ENCODE measurements at places on chromosomes 1 and 21.

- DNase-seq, result no peak
Measured at GRCh38 chr1:19073311-19074186, 117.1 kb upstream of the IFFO2 start.

DNA sequence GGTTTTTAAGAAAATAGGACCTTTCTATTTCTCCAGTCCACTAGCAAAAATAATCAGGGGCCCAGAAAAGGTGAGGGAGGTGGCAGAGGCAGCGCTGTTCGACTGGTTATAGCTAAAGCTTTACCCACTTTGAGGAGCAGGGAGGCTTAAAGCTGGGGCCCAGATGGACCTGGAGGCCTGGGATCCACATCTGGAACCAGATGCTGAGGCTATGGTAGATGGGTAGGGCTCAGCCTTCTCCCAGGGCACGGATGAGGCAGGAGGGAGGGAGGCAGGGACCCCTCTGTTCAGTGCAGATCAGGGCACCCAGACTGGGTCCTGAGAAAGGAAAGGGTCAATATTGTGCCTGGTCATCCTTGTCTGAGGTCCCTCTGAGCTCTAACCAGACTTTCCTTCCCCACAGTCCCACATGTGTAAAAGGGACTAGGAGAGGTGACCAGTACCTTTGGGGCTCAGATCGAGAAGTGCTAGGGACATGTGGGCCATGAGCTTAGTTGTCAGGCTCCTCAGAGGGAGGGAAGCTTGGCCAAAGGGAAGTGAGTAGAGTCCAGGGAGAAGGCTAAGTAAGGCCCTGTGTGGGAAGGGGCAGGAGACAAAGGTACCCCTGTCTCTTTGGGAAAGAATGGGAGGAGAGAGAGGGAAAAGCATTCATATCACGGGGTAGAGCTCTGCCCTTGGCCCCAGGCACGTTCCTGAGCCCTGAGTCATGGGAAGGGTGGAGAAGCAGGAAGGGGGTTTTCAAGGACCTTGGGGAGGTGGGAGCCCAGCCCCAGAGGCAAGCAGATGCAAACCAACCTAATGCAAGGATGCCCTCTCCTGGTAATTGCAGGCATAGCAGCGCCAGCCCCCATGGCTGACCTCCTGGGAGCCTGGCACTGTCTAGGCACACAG lies 15.4 kb downstream of the LMNA start:
- peak; percentile 83 for DNase-seq

GRCh38 chr1:76023669-76024435 lies 50.7 kb upstream of the ST6GALNAC3 start:
- DNase-seq, result no peak

GRCh38 chr1:58649555-58649954 lies 50.3 kb downstream of the MYSM1 start:
- no peak for DNase-seq

- no peak for DNase-seq
Measured at GRCh38 chr21:44593598-44594405, 1.5 kb upstream of the KRTAP10-6 start.

DNA sequence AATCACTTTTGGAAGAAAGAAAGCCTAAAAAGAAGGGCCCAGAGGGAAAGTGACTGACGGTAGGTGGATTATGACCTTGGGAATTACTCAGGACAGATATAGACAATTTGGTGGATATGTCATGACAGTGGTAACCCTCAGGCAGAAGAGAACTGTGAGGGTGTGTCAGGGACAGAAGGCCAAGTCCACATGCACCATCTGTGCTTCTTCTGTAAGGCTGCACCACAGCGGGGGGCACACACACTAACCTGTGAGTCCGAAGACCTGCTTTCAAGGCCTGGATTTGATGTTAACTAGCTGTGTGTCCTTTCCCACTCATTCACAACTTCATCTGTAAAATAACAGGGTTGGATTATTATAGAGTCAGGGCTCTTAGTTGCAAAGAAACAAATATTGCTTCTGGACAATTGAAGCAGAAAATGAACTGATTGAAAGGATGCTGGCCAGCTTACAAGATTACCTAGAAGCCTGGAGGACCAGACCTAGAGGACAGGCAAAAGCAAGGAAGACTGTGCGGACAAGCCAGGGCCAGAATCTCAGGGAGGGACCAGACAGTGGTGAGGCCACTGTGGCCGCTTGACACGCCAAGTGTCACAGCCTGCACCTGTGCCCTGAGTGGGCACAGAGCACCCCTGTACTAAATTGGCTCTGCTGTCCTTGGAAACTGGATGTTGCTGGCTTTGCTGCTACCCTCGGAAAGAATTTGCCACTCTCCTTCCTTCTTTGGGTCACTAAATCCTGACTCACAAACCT lies 34.7 kb upstream of the USP24 start:
- peak; percentile 23 for DNase-seq

GRCh38 chr1:165843304-165843703 lies 15.9 kb downstream of the UCK2 start:
- no peak for DNase-seq

DNA sequence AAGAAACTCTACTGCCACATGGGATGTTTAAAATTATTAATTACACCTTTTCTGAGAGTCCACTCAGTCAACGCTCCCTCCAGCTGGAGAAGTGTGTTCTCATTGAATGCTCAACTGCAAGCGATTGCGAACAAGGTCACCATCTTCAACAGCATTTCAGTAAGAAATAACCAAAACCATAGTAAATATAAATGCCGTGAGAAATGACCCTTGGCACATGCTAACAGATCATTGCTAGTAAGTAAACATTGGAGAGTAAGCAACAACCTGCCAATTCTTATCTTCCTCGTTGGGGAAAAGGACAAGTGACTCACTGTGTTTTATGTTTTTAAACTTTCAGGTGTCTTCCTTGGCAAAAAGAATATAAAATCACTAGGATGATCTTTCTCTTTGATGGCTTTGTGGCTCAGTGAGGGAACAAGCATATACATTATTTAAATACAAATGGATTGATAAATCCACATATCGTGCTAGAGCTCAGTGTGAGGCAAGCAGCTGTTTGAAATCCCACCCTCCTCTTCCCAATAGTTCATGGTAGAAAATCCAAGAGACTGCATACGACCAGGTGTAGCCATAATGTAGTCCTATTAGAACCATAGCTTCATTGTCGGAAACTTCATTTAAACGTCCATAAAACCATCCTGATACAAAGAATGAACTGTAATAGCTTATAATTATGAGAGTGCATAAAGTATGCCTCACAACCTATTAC lies 214.6 kb downstream of the GRIK1 start:
- no peak for DNase-seq

DNA sequence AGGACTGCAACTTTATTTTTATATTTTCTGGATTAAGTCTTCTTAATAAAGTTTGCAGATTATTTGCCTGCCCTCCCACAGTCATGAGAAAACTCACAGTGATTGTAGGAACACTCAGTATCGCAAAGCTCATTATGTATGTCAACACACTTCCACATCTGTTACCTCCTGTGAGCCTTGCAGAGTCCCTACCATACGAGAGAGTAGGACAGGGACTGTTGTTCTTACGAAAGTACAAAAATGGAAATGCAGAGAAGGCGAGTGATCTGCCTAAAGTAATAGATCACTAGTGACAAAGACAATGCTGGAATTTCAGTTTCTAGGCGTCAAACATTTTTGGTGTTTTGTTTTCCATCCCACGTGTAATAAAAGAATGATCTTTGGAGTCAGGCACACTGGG lies 131.7 kb downstream of the SYT2 start:
- no peak for DNase-seq

- peak; percentile 76 for DNase-seq
Measured at GRCh38 chr1:217630711-217631591, at the start of the genes GPATCH2 and SPATA17. Gene GPATCH2 (minus strand): TSS chr1:217631090. CDS start chr1:217630971, 119 bp downstream. Gene SPATA17 (plus strand): TSS chr1:217631344. CDS start chr1:217631379, 35 bp downstream.

DNA sequence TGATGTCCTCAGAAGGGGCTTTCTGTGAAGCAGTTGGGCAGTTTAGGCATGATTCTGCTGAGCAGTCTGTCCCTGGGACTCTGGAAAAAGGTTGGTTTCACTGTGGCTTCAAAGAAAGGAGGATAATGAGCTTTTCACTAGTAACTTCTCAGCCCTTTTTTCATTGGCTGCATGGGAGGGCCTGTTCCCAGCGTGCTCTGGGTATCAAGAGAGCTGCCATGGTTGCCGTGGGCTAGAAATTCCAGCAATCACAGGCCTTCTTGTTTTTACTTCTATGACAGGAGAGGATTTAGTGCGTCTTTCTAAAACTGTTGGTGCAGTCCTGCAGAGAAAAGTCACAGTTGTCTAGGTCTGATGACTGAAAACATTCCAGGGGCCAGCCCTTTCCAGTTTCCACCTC lies 7.2 kb downstream of the SZRD1 start:
- DNase-seq, result no peak

DNA sequence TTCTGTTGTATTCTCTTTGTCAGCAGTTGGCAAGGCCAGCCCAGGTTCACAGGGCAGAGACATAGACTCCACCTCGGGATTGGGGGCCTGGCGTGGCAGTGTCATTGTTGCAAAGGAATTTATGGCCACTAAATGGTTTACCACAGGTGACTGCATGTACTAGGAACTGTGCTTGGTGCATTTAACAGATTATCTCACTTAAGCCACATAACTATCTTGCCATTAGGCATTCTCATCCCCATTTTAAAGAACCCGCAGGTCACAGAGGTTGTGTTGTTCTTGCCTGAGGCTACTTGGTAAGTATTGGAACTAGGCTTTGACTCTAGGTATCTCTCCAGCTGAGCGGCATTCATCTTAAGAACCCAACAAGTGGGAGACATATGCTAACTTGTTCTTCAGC lies 9.7 kb downstream of the TLCD4 start:
- DNase-seq, result no peak

- DNase-seq, result no peak
Measured at GRCh38 chr21:22791986-22792560, 1793.9 kb downstream of the NCAM2 start.

DNA sequence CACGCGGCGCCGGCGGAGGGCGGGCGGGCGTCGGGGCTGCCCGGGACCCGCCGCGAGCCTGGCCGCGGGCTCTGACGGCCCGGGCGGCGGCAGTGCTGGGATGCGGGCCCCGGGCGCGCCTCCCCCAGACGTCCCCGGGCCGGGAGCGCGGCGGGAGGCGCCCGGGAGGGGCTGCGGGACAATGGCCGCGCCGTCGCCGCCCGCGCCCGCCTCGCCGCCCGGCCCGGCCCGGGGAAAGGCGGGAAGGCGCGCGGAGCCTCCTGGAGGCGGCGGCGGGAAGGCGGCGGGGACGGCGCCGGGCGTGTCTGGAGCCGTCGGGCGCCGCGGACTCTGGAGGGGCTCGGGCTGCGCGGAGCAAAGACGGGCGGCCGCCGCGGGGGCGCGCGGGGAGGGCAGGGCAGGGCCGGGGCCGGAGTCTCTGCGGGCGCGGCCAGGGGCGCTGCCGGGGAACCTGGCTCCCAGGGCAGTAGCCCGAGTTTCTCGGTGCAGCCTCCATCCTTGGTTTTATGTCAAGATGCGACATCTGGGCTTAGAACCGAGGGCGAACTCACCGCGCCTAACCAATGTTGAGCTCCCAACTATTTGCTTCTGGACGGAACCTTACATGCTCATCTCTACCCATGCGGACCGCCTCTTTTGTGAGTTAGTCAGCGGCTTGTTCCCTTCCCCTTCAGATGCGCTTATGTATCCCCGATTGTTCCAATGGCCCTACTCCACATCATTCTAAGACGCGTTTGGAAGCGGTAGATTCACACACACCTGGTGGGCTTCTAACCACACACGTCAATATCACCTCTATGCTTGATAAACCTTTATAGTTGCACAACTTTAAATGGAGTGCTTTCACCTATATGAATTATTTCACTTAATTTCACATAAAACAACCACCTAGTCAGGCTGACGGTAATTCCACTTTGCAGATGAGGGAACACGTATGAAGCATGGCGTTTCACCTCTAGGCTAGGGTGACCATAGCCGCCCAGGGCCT lies 651 bp downstream of the ZBTB8A start:
- DNase-seq, result peak; percentile 73

DNA sequence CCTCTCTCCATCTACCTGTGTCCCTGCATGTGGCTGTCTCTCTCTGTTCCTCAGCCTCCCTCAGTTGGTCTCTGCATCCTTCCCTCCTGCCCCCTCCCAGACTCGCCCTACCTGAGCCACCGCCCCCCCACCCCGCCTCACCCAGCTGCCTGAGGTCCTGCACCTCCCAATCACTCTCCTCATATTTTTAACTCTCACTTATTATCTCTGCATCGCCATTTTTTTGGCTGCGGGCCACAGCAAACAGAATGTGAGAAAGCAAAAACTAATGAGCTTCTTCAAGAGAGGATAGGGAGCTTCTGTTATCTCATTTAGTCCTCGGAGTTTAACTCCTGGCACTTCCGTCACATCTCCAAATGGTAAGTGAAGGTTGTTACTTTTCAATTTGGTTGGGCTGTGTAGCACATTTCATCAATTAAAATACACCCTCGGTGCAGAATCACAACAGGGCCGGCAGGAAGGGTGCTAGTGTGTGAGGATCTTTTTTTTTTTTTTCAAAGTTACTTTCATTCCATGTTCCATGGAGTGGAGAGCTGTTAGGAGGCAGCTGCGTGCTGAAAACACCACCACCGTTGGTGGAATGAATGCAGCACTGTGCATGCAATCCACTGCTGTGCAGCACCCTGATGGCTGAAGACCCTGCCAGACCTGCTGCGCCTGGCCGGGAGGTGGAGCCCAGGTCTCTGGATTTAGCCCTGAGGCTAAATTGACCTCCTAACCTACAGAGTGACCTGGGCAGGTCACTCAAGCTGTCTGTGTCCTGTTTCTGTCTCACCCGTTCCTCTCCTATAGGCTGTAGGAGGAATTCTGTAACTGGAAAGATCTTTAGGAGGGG lies 157.2 kb upstream of the NFIA start:
- DNase-seq, result no peak

DNA sequence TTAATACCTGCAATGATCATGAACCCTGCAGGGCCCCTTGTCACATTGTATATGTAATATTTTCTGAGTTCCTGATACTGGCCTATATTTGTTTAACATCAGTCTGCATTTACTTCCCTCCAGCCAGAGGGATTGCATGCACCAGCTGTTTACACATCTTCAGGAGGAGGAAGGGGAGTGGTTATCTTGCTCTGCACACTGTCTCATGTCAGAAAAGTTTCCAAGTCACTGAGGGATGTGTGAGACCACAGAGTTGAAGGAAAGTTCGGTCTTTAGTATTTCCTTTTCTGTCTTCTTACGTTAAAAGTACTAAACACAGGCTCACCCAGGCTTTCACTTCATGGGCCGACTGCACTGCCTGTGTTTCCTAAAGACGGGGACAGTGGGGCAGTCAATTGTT lies 574.1 kb downstream of the LMO4 start:
- DNase-seq, result no peak

DNA sequence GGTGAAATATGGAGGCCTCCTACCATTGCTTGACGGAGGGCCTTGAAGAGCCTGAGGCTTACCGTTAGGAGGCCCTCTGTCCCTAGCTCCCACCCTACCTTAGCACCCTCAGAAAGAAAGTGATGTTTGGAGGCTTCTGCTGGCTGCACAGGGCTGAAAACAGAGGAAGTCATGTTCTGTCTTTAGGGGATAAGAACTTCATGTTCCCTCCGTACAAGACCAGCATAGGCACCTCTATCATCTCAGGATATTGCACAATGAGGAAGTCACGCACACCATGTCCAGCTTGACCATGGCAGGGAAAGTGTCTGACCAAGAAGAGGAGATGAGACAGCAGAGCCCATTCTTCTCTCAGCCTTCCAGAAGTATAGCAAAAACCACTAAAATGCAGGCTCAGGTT lies 13.8 kb downstream of the ADORA3 start:
- no peak for DNase-seq

GRCh38 chr1:36116901-36117300 lies 8.1 kb downstream of the COL8A2 start:
- no peak for DNase-seq

All from glutamatergic neuron (in vitro differentiated cells).